ENCODE measurements at places on chromosomes 11 and 22.

DNA sequence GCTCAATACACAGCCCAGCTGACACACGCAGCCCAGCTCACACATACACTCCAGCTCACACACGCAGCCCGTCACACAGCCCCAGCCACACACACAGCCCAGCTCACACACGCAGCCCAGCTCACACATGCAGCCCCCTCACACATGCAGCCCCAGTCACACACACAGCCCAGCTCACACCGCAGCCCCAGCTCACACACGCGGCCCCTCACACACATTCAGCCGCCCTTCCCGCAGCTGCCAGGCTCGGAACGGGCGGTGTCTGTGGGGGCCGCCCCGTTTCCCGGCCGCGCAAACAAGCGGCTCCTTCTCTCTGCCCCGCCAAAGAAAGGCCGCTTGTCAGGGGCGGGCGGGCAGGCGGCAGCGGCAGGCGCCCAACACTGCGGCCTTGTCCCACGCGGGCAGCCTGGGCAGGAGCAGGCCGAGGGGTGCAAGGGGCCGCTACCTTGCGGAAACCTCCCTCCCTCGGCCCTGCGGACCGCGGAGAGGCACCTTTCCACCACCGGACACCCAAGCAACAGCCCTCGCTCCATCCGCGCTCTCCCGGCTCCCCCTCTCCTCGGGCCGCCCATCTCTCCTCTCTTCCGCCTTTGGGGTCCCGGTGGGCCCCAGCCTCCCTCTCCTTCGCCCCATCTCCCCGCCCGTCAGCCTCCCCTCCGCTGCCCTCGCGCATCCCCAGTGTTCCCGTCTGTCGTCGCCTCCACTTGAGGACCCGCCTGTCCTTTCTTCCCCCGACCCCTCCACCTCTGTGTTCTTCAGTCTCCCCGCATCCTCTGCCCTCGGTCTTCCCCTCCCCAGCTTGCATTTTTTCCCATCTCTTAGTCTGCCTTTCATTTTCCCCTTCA, 2.2 kb downstream of the PHLDB1 start:
- no peak for DNase-seq

DNA sequence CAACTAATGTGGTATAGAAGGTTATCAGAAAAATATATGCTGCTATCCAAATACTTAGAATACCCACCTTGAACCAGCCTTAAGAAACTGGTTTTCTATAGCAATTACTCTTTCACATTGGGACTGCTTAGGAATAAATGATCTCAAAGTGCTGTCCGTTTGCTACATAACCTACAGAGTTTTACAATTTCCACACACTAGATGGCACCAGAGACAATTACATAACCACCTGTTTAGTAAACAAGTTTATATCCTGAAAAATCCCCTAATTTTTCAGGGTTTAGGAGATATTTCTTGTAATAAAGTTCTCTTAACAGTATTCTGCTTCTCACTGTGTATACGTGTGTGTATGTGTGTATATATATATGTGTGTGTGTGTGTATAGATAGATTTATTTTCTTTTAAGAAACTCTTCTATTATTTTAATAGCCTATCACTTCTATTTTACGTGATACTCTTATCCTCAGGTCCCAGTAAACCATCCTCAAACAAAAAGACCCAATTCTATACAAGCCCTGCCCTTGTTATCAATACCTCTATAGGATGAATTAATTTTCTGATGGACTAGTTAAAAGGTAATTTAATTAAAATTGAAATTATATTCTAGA, 6.7 kb upstream of the OR5I1 start:
- no peak for DNase-seq

DNA sequence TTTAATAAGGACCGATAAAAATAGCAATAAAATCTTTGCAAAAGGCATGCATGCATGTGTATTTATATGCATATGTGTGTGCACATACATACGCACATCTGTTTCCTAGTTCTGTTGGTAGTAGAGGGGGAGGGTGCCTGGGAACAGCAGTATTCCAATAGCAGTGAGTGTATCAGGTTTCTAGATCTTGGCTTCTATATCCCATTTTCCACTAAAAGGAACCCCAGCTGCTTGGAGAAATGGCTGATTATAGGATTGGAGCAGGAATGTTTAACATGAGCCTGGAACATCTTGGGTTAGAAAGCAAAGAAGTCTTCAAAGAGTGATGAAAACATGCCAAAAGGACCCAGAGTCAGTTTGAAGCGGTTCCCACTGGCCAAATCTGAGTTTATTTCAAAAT, 21.0 kb downstream of the TNRC6B start:
- no peak for DNase-seq

- no peak for DNase-seq
Observed at GRCh38 chr11:79860336-79860735, 419.5 kb upstream of the TENM4 start.

DNA sequence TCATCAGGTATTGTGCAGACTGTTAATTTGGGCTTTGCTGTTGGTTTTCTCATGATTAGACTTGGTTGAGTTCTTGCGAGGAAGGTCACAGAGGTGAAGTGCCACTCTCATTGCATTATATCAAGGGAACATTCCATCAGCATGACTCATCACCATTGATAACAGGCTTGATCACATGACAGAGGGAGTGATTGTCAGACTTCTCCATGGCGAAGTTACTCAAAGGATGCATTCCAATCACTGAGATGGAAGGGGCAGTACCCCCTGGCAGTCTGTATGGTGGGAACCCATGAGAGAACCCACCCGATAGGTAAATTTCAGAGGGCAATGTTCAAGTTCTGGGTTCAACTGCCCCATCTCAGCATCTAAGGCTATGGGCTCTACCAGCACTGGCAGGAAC, 19.4 kb upstream of the P2RY2 start:
- no peak for DNase-seq

DNA sequence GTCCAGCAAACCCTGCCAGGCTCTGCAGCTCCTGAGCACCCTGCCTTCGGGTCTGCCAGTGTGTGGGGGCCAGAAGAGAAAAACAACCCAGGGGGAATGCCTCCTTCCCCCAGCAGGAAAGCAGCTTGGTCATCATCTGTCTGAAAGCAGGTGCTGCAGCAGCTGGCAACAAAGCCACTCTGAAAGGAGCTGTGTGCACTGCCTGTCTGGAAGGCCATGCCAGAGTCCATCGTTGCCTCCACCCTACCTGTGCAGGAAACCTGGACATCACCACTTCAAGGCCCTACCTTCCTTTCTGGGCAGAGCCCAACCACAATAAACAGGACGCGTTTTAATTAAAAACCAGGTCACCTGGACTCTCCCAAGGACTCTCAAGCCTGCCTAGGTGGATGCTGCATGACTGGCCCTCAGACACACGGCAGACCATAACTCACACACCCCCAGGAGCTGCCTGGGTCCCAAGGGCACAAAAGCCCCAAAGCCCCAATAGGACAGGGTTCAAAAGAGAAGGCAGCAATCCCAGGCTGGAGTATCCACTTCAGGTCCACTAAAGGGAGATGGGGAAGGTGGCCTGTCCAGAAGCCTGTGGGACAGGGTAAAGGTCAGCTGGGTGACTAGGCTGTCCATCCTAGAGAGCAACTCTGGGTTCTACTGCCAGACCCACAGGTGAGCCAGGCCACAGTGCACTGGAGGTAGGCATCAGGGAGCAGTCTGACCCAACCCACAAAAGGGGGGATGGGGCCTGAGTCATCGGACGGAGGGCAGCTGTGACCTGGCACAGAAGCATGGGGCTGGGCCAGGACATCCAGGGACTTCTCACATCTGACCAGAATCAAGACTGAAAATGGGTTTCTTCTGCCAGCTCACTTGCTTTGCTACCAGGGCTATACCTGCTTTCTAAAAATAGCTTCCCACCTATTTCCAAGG, 6.1 kb downstream of the GNB1L start:
- peak; percentile 78 for DNase-seq

DNA sequence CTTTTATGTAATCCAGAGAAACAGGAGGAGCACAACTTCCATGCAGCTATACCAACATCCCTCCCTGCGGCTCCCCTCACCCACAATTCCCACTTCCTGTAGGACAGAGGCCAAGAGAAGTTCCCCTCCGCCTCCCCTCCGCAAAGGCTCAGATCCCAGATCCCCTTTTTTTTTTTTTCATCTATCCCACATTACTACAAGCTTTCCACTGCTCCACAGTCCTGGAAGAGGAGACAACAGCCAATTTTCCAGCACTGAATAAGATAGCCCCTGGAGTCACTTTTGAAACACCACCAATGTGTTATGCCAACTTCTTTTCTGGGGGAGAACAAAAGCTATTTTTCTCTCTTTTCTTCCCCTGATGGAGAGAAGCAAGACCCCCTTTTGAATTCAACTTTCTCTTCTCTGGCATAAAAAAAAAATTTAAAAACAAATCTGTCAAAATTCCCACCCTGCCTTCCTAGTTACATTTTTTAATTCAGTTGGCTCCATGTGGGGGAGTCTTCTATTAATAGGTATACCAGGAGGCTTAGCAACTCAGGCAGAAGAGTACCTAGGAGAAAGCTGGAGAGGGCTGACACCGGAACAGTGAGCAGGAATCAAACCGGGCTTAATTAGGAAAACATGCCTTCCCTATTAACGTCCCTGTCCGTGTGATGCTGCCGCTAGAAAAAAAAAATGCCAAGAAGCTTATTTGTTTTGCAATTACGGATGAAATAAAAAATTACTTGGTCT, 543.4 kb downstream of the BUD13 start:
- DNase-seq, result no peak

DNA sequence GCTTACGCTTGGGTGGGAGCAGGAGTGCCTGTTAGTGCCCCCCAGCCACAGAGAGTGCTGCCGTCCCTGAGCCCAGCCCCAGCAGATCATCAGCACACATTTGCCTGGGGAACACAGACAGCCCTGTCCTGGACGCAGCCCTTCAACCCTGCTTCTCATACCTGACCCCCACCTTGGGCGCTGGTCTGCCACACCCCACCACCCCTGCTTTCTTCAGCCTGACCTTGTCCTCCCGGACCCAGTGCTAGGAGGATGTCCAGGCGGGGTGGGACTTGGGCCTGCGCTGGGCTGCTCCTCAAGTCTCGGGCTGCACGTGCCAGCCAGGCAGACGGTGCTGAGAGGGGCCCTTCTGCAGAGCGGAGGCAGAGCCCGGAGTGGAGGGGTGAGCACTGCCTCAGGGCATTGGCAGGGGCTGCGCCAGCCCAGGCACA, 119.2 kb downstream of the KCNQ1OT1 start:
- DNase-seq, result no peak

GRCh38 chr22:33347002-33347401, 288.8 kb upstream of the SYN3 start:
- no peak for DNase-seq

GRCh38 chr22:20128902-20129746, 2.5 kb upstream of the ZDHHC8 start:
- DNase-seq, result no peak

DNA sequence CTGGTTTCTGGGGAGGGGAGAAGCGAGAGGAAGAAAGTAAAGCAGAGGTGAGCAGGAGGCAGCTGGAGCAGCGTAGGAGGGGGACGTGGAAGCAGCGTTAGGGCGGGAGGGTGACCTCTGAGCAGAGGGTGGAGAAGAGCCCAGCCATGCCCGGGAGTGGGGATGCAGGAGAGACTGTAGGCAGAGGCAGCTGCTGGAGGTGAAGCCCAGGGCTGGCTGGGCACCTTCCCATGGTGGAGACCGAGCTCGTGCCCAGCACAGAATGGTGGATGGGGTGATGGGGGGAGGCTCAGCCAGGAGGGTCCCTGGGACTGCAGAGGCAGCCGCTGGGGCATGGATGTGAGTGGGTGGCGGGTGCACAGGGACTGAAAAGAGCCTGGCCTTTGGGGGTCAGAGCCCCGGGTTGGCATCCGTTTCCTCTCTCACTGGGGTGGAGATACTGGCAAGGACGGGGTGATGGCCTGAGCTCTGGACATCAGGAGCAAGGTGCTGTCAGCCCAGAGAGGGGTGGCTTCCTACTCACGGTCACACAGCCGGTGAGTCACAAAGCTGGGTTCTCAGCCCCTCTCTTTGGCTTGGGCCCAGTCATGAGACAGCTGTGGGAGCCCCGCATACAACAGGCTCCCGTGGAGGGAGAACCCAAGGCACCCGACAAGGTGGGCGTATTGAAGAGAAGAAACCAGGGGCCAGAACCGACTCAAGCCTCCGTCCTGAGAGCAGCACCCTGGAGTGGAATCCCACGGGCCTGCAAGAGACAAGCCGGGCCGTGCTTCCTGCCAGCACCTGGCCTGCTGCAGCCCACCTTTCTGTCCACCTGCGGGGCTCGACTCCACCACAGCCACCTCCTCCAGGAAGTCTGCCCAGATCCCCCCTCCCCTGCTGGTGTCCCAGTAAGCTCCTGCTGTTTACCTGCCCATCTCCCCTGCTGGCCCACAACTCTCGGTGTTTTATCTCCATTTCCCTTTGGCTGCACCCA, 45.8 kb upstream of the FGF3 start:
- DNase-seq, result no peak

GRCh38 chr22:46484861-46485595, 52.4 kb downstream of the CELSR1 start:
- DNase-seq, result no peak

DNA sequence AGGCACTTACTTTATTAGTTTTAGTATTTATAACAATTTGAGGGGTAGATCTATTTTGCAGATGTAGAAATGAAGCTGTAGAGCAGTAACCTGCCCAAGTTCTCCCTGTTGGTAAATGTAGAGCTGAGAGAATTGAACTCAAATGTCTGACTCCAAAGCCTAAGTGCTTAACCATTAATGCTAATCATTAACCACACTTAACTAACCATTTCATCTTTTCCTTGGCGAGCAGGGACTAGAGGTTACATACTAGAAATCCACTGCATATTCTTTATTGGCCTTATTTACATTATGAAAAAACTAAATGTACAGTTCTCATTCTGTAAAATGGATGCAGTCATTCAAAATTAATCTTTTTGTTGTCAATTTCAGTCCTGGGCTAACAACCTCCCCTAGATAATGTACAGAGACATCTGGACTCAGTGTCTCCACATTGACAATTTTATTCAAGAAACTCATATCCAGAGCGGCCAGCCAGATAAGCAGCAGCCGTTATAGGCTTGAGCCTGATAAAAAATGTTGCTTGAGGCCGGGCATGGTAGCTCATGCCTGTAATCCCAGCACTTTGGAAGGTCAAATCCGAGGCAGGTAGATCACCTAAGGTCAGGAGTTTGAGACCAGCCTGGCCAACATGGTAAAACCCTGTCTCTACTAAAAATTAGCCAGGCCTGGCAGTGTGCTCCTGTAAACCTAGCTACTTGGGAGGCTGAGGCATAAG, 76.7 kb upstream of the PICALM start:
- DNase-seq, result no peak

GRCh38 chr11:2203440-2204259, 32.0 kb upstream of the TH start:
- no peak for DNase-seq

GRCh38 chr22:44605486-44605885, 96.5 kb upstream of the PRR5 start:
- no peak for DNase-seq

GRCh38 chr22:47000256-47000655, 237.8 kb downstream of the TBC1D22A start:
- DNase-seq, result no peak

- no peak for DNase-seq
Observed at GRCh38 chr22:49402169-49402568, 425.5 kb downstream of the BRD1 start.

GRCh38 chr11:746289-747157, 741 bp upstream of the TALDO1 start:
- no peak for DNase-seq

- DNase-seq, result no peak
Observed at GRCh38 chr11:86438685-86439084, 64.0 kb downstream of the CCDC81 start.

GRCh38 chr22:25777870-25778269, 35.9 kb downstream of the MYO18B start:
- DNase-seq, result no peak
